ENCODE measurements at places on chromosomes 3 and 15.
A peak's percentile ranks its signal among the peaks of the same experiment; 100 is the strongest.

GRCh38 chr15:31215490-31216214 is 111.0 kb upstream of the KLF13 start:
- no peaks in the 10 kb centered on the region for H3K27me3 ChIP-seq
- H3K27ac ChIP-seq = peak overlapping the region; percentile 80
- H3K4me1 ChIP-seq = peaks cover 6% of the 10 kb centered on the region

DNA sequence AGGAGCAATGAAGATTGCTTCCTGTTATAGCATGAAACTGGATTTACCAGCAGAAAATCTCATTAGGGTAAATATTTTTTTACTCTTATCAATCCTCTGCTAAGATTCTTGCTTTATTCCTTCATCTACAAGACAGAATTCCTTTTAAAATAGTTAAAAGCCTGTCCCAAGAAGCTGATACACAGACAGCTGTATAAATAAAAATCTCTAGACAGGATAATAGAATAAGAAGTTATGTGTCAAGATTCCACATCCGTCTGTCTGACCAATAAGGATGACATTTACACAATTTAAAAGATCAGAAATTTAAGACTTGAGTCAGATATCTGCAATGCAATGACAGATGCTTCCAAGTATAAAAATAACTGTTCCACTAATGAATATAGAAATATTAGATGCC is 57.6 kb downstream of the SSR3 start:
- no peak overlapping the region for H3K27ac ChIP-seq
- no peak for DNase-seq
- no peaks in the 10 kb centered on the region for H3K27me3 ChIP-seq
- H3K4me3 ChIP-seq = no peak overlapping the region
- no peaks in the 10 kb centered on the region for H3K4me1 ChIP-seq

- H3K27me3 ChIP-seq = no peaks in the 10 kb centered on the region
- H3K36me3 ChIP-seq = no peaks in the 10 kb centered on the region
- H3K4me1 ChIP-seq = no peaks in the 10 kb centered on the region
- DNase-seq = no peak
These were observed 168.2 kb downstream of the ECT2 start for GRCh38 chr3:172918568-172919296.

DNA sequence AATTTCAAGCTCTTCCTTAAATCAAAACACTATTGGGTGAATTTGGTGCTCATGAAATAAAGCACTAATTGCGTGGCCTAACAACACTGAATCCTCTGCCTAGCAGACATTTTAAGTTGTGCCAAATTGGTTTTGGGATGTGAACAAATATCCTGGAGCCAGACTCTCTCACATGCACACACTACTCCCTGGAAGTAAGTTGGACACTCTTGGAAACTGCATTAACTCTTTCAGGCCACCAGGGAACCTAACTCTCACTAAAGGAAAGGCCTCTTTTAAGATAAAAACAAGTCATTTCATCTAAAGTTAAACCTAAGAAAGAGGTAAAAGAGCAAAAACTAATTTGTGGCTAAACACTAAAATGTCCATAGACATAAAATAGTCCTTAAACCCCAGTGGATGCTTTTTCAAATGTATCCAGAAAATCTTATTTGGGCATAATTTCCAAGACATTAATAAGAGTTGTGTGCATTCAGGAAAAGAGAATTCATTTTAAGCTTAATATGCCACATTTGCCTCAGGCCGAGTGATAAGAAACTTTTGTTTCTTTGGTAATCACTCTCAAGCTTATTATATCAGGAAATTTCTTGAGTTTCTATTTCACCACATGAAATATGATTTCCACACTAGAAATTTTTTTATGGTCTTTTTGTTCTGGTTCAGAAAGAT is 61.8 kb downstream of the ZBTB20 start:
- no peak overlapping the region for H3K4me3 ChIP-seq
- H3K4me1 ChIP-seq = no peaks in the 10 kb centered on the region
- H3K27me3 ChIP-seq = no peaks in the 10 kb centered on the region
- H3K36me3 ChIP-seq = no peaks in the 10 kb centered on the region

- no peaks in the 10 kb centered on the region for H3K36me3 ChIP-seq
- no peaks in the 10 kb centered on the region for H3K4me1 ChIP-seq
- no peak overlapping the region for H3K27ac ChIP-seq
- DNase-seq = no peak
- no peak overlapping the region for H3K4me3 ChIP-seq
These were observed 428.2 kb upstream of the IL12A start for GRCh38 chr3:159560214-159560979.

DNA sequence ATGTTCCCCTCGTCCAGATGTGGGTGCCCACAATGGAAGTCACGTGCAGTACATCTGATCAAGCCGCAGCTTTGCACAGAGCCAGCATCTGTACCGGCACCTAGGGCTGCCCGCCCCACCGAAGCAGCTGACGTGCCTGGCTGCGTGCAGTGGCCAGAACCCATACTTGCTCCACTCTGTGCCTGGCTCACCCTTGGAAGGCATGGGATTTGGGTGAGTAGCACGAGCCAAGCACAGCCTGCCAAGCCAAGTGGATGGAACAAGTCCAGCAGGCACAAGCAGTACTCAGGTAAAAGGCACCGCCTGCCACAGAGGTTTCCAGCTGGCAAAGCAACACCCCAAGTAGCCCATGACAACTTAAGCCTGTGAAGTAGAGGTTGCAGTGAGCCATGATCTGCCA is 261.3 kb downstream of the TBC1D5 start:
- DNase-seq = no peak
- H3K27ac ChIP-seq = no peak overlapping the region
- no peaks in the 10 kb centered on the region for H3K36me3 ChIP-seq
- H3K27me3 ChIP-seq = no peaks in the 10 kb centered on the region
- no peak overlapping the region for H3K4me3 ChIP-seq
- no peaks in the 10 kb centered on the region for H3K4me1 ChIP-seq

- H3K4me3 ChIP-seq = no peak overlapping the region
- H3K4me1 ChIP-seq = no peaks in the 10 kb centered on the region
- H3K36me3 ChIP-seq = no peaks in the 10 kb centered on the region
- DNase-seq = no peak
- no peaks in the 10 kb centered on the region for H3K27me3 ChIP-seq
- no peak overlapping the region for H3K27ac ChIP-seq
These were observed 14.8 kb upstream of the SH3BP5 start for GRCh38 chr3:15347063-15347736.

- H3K27me3 ChIP-seq = no peaks in the 10 kb centered on the region
- peak; percentile 32 for DNase-seq
- H3K36me3 ChIP-seq = no peaks in the 10 kb centered on the region
These were observed 21.7 kb downstream of the NMNAT3 start for GRCh38 chr3:139655909-139656595.

GRCh38 chr15:96166223-96167200 is 164.0 kb upstream of the NR2F2 start:
- H3K27ac ChIP-seq = no peak overlapping the region
- DNase-seq = no peak
- no peaks in the 10 kb centered on the region for H3K36me3 ChIP-seq
- no peaks in the 10 kb centered on the region for H3K27me3 ChIP-seq

DNA sequence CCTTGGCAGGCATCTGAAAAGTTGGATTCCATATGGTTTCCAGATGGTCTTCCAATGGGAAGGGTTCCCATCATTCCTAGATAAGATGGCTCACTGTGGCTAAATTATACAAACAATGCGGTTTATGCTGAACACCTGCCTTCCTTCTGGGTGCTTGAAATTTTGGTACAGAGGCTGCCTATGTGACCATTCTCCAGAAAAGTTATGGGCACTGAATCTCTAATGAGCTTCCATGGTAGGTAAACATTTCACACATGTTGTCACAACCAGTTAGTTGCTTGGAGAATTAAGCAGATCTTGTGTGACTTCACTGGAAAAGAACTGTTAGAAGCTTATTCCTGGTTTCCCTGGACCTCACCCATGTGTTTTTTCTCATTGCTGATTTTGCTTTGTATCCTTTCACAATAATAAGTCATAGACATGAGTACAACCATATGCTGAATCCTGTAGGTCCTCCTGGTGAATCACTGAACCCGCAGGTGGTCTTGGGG is 30.1 kb downstream of the PLOD2 start:
- no peaks in the 10 kb centered on the region for H3K4me1 ChIP-seq
- no peaks in the 10 kb centered on the region for H3K36me3 ChIP-seq
- peak overlapping the region; percentile 46 for H3K27ac ChIP-seq
- no peak overlapping the region for H3K4me3 ChIP-seq
- no peaks in the 10 kb centered on the region for H3K27me3 ChIP-seq
